ENCODE measurements at places on chromosomes 11 and 22. TPM values are rescaled to one million over a fixed set of nuclear protein-coding genes. Genes with fewer than 3 reads are reported as not detected.

- DNase-seq, result no peak
Observed at GRCh38 chr11:8717876-8718753, 35.5 kb downstream of the RPL27A start.

DNA sequence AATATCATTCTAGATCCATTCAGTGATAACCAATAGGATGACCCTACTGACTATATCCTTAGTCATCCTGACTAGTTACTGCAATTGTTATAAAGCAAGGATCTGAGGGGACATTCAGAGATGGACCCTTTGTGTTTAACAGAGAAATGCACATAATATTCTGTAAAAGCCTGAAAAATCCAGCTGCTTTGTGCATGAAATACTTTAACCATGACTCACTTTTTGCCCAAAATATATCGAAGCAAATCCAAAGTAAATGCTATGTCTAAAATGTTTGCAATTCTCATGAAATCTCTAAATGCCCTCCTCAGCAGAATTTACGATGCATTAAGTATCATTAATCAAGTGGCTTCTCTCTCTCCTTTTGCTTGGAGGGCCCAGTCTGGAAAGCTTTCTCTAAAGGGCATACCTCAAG is 178.8 kb upstream of the MTMR2 start:
- DNase-seq, result no peak

GRCh38 chr22:33405194-33405593 is 347.0 kb upstream of the SYN3 start:
- DNase-seq, result no peak

DNA sequence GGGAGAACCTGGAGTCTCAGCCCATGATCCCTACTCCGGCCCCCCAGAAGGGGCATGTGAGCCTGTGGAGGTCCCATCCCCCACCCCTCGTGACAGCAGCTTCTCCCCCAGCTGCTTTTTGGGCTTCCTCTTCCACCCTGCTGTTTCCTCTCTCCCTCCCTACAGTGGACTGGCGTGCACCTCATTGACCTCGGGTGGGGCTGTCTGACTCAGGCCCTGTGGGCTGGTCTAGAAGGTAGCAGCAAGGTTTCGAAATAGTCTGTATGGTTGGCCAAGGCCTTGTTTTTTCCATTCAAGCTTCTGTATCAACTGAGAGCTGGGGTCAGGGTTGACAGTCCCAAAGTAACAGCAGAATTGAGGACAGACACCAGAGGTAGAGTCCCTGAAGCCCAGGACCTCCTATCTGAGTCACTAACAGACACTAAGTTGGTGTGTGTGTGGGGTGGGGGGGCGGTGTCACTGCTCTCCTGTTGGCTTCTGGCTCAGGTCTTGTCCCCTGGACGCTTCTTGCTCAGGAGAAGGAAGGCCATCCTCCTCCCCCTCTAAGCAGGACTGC is 7.7 kb downstream of the SLC37A2 start:
- no peak for DNase-seq

AGBL2 gene
- 3.7 TPM for total RNA-seq

- no peak for DNase-seq
Observed at GRCh38 chr11:68382358-68382998, 70.1 kb downstream of the LRP5 start.

GRCh38 chr11:73551677-73552076 is 46.2 kb downstream of the FAM168A start:
- no peak for DNase-seq

- DNase-seq, result no peak
Observed at GRCh38 chr22:47380692-47381091, 618.2 kb downstream of the TBC1D22A start.

- DNase-seq, result no peak
Observed at GRCh38 chr11:75949023-75949672, 134.1 kb downstream of the UVRAG start.

GRIA4 gene
- total RNA-seq, result 3.7 TPM

OR52K1 gene
- not detected for total RNA-seq

PHOX2A gene
- not detected for total RNA-seq

DNA sequence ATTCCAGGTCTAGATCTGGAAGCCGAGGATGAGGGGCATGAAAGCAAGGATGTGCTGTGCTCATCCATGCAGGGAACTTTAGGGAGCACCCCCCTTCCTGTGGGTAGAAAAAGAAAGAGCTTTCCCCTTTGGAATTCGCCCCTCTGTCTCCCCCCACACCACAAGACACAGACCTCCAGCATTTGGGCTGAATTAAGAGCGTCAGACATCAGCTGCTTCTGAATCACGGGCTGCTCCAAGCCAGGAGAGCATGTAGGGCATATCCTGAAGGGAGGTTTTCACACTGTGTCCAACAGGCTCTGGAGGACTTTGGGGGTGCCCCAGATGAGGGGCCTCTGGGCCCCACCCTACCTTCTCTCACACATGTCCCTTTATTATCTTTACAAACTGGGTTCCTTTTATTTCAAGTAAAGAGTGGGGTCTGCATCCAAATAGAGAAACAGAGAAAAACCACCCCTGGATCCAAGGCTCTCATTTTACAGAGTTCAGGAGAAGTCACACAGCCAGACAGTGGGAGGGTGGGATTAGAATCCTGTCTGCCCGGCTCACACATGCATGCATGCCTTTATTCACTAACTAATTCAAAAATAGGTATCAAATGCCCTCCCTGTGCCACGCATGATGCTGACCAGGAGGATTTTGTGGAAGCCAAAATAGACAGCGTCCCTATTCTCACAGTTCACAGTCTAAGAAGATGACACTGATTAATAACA is 52.8 kb downstream of the LRRC32 start:
- DNase-seq, result no peak

CDC42EP1 gene
- 0.84 TPM for total RNA-seq

- DNase-seq, result no peak
Observed at GRCh38 chr11:65806979-65807378, 20.1 kb downstream of the OVOL1 start.

- no peak for DNase-seq
Observed at GRCh38 chr11:105705786-105706530, 96.1 kb downstream of the GRIA4 start.

DNA sequence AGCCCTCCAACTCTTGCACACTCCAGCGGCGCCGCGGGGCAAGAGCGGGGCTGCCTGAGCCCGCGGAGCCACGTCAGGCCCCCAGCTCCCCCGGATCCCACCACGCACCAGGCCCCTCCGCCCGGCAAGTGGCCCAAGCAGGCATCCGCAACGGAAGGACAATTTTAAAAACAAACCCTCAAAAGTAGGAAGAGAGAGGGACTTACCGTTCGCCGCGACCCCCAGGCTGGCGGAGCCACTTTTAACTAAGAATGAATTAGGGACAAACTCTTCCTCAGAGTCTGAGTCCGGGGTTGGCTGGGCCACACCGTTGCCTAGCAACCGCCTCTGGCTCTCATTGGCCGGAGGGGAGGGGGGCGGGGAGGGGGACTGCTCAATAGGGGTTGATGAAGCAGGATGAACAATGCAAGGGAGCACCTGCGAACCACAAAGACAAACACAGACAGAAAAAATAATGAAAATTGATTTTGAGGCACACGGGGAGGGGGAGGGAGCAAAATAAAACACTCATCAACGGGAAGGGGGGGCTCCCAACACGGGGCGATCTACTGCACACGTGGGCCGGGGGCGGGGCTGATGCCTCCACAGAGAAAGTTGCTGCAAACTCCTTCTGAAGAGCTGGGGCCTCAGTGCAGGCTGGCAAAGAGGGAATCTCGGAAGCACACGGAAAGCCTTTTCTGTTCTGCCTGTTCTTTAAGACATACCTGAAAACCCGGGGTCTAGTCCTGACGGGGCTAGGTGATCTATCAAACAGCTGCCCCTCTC is 387.5 kb upstream of the NARS2 start:
- DNase-seq, result peak; percentile 97

GRCh38 chr22:47564651-47565434 is 802.4 kb downstream of the TBC1D22A start:
- no peak for DNase-seq

- DNase-seq, result no peak
Observed at GRCh38 chr11:45794169-45794568, 10.8 kb upstream of the SLC35C1 start.

KCNQ1OT1 gene
- 2.3 TPM for total RNA-seq

- no peak for DNase-seq
Observed at GRCh38 chr11:6587360-6587953, 16.0 kb downstream of the RRP8 start.

DNA sequence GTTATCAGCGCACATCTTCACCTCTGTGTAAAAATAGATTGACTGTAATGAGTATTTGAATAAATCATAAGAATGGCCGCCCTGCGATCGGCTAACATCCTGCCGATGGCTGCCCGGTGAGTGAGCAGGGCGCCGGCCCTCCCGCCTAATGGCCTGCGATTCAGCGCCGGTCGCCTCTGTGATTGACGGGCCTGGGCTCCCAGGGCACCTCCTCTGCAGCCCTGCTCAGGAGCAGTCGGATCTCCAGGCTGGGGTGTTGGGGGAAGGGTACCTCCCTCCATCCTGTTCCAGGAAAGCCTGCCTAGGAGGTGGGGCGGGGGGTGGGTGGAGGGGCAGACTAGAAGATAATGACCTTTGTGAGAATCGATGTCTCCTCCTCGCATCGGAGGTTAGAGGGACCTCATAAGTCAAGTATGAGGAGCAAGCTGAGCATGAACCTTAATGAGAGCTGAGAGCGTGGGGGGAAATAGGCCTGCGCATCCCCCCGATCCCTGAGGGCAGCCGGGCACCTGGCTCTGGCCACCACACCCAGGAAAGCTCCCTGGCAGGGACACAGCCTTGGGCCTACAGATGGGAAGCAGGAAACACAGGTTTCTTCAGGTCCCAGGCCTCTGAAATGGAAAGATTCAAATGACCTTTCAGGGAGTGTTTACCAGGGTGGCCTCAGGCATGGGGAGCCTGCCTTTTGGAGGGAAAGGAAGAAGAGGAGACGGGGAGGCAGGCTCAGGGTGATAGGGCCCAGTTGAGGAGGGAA is 71.7 kb downstream of the PKNOX2 start:
- no peak for DNase-seq

SCUBE2 gene
- total RNA-seq, result 42.1 TPM

GRCh38 chr11:69637941-69638871 is 2.8 kb upstream of the CCND1 start:
- DNase-seq, result peak; percentile 88

- no peak for DNase-seq
Observed at GRCh38 chr22:35434061-35434710, 34.2 kb downstream of the MCM5 start.

ROBO4 gene
- total RNA-seq, result not detected

GRCh38 chr11:125315079-125315740 is 150.7 kb downstream of the PKNOX2 start:
- no peak for DNase-seq

DNA sequence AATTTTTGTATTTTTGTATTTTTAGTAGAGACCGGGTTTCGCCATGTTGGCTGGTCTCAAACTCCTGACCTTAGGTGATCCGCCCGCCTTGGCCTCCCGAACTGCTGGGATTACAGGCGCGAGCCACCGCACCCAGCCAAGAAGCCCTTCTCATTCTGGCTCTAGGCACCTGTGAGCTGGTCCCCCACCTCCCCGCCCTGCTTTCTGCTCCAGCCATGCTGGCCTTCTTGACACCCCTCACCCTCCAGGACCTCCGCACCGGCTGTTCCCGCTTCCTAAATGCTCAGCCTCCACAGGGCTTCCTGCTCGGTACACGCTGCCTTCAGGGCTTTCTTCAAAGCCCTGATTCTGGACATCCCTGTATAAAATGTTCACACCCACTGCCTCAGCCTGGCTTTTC is 5.5 kb upstream of the FXYD2 start:
- DNase-seq, result no peak

DNA sequence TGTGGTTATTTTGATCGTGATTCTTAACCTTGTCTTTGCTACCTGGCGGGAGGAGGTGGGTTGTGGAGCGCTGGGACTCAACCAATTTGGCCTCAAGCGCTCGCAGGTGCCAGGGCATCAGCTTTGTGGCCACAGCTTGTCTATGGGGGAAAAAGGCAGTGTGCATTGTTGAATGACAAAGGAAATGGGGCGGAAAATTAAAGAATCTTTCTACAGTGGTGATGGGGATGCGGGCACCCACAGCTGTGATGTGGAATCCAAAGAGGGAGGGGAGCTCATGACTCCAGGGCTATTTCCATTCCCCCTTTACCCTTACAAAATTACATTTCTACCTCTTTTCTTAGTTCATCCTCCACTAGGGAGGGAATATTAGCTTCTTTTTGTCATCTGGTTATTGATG is 1.1 kb downstream of the SLC6A5 start:
- no peak for DNase-seq

GRCh38 chr11:36605221-36606216 is 7.5 kb upstream of the RAG2 start:
- no peak for DNase-seq

DNA sequence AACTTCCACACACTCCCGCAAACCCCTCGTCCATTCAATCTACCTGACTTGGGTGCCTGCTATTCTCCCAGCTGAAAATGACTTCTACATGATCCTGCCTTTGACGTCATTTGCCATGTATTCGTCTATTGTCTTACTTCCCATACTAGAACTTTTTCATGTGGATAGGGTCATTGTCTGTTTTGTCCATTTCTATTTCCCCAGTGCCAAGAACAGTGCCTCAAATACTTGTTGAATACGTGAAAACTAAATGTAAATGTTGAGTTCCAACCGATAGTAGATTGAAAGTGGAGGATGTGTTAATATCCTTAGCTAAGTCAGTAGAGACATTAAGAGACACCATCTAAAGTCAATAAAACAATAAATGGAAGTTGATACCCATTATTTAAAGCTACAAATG is 935 bp downstream of the TRIM68 start:
- DNase-seq, result no peak

ROM1 gene
- total RNA-seq, result 2.2 TPM

ABCG4 gene
- total RNA-seq, result 0.24 TPM

DNA sequence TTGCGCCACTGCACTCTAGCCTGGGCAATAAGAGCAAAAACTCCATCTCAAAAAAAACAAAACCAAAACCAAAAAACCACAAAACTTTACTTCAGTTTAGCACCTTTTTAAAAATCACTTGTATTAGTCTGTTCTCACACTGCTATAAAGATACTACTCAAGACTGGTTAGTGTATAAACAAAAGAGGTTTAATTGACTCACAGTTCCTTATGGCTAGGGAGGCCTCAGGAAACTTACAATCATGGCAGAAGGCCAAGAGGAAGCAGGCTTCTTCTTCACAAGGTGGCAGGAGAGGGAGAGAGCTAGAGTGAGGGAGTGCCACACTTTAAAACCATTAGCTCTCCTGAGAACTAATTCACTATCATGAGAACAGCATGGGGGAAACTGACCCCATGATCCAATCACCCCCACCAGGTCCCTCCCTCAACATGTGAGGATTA is 261.3 kb downstream of the TMEM135 start:
- DNase-seq, result no peak

- no peak for DNase-seq
Observed at GRCh38 chr11:35011389-35011788, 95.0 kb downstream of the PDHX start.

Data from neural progenitor cell (in vitro differentiated cells).